ENCODE measurements at places on chromosomes 12 and 14.

DNA sequence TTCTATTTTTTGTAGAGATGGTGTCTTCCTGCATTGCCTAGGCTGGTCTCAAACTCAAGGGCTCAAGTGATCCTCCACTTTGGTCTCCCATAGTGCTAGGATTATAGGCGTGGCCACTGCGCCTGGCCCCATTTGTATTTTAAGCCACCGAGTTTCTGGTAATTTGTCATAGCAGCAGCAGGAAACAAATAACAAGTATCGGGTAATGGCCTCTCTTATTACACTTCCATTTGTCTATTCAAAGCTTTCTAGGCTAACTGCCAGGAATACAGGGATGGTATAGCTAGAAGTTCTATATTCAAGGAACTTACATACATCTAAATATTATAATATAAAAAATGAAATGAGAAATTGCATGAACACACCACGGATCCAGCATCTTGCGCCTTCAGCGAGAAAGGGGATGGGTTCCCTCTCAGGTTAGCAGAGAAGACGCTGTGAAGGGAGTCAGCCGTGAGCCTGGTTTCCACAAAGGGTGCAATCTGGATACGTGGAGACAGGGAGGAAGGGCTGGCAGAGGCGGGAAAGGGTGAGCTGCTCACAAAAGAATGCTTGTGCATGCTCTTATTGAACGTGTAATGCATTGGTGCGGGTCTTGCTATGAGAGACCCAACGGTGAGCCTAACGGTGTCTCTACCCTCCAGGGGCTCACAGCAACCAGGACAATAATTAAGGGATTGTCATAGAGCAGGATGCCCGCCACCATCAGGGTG lies 9.5 kb downstream of the BDKRB1 start:
- no peak for DNase-seq

DNA sequence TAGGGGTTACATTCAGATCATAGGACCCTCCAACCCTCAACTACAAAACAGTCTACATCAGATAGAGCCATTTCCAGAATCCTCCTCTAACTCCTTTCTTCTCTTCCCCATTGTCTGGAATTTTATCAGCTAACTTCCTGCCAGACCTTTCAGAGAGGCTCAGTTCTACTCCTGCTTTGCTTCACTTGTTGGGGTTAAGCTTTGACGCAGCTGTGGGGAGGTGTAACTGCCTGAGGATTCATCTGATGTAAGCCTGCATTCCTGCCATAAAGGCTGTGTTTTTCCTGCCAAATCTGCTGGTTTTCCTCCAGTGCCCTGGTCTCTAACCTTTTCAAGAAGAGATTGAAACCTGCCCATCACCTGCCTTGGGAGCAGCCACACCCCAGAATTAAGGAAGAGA lies 16.9 kb downstream of the DHRS2 start:
- peak; percentile 80 for DNase-seq

GRCh38 chr12:94582591-94582990 lies 67.8 kb downstream of the TMCC3 start:
- no peak for DNase-seq

DNA sequence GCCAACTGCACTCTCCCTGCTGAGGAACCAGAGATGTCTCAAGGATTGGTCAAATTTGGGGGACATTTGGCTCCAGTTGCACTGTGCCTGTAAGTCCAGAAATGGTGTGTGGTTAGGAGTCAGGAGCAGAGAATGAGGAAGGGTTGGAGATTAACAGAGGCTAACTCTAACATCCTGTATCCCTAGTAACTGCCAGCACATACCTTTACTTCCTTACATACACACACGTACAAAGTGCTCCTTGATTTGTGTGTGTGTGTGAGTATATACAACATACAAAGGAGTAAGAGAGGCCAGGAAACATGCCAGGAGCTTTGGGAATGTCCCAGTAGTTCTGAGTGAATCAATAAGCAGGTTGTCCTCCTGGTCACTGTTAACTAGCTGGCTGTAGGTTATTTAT lies 39.8 kb upstream of the NRXN3 start:
- no peak for DNase-seq

DNA sequence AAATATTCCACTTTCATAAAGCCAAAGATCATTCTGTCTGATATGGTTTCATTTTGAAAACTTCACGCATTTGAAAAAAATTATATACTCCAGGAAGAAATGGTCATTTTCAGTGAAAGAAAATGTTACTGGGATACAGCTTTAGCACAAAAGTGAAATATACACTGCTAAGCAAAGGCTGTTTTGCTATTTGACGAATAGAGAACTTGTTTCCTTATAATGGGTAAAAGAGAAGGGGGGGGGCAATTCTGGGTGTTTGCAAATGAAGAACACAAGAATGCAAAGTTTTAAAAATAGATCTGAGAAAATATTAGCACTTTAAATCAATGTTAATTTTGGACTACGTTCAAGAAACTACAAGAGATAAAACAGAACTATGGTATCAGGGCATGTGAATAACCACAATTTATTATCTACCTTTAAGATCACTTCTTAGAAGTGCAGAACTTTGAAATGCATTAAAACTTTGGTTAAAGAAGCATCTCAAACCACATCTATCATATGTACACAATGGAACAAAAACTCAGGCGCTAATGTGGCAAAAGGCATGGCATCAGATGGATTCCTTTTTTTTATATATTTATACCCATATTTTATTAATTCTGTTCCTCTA lies 51.1 kb downstream of the EFCAB11 start:
- no peak for DNase-seq

DNA sequence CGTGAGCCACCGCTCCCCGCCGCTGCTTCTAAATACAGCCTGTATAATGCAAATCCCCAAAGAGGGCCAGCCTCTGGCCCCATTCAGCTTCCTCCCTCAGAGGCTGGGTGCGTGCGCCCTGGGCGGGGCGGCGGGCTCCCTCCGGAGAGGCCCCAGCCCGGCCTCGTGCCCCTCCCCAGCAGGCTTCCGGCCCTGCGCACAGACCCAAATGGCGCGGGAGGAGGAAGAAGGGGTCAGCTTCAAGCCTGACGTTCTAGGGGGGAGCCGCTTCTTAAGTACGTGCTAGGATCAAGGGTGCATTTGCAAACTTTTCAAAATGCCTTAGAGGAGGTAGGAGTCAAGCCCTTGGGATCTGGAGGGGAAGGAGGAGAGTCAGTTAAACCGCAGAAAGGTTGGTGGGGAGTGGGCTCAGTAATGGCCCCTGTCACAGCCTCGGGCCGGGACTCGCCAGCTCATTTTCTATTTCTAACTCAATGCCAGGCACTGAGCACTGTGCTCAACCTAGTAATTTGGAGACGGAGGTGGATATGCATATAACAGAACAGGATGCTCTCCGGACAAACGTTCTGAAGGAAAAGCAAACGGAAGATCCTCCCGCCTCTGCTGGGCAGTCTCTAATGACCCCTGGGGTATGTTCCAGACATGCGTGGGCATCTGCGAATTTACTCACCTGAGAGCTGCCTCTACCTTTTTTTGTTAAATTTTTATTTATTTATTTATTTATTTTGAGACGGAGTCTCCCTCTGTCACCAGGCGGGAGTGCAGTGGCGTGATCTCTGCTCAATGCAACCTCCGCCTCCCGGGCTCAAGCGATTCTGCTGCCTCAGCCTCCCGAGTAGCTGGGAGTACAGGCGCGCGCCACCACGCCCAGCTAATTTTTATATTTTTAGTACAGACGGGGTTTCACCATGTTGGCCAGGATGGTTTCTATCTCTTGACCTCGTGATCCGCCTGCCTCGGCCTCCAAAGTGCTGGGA lies 32.3 kb downstream of the NINJ2 start:
- no peak for DNase-seq

GRCh38 chr14:53285821-53286220 lies 132.7 kb upstream of the DDHD1 start:
- no peak for DNase-seq

GRCh38 chr14:96741151-96741977 lies 55.8 kb upstream of the VRK1 start:
- DNase-seq: peak; percentile 11

GRCh38 chr14:100158566-100159093 lies 815 bp downstream of the DEGS2 start:
- no peak for DNase-seq

DNA sequence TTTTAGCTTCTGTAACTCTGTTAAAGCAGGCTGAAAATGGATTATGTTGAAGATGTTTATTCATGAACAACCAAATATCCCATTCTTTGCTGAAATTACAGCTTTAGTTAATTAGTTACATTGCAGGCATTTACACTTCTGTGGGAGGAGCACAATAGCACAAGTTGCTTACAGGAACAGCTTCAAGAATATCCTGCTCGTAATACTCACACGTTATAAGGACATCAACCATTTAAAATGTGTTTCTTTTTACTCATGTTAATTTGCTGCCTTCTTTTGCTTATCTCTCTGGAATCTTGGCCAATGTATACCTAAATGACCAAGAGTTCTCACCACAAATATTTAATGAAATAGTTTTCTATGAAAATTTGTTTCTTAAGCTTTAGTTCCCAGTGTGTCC lies 305.2 kb upstream of the SYT1 start:
- no peak for DNase-seq

DNA sequence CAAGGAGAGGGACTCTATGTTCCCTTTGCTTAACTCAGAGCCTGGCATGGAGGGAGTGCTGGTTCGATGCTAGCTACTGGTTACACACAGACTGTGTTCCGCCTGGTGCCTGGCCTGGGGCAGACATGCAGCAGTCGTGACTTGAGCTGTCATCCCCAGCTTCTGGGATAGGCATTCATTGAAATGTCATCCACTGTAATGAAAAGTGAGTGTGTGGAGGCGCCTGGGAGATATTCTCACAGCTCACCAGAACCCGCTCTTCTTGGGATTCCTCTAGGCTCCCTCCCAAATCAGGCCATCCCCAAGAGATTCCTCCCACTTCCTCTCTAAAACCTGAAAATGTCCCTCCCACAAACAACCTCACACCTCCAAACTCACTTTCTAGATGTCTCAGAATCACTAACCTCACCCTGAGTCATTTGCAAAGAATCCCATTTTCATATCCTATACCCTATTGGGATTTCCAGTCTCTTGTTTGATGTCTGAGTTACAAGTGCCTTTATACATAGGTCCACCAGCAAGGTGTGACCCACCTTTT lies 82.8 kb downstream of the CRACR2A start:
- no peak for DNase-seq

DNA sequence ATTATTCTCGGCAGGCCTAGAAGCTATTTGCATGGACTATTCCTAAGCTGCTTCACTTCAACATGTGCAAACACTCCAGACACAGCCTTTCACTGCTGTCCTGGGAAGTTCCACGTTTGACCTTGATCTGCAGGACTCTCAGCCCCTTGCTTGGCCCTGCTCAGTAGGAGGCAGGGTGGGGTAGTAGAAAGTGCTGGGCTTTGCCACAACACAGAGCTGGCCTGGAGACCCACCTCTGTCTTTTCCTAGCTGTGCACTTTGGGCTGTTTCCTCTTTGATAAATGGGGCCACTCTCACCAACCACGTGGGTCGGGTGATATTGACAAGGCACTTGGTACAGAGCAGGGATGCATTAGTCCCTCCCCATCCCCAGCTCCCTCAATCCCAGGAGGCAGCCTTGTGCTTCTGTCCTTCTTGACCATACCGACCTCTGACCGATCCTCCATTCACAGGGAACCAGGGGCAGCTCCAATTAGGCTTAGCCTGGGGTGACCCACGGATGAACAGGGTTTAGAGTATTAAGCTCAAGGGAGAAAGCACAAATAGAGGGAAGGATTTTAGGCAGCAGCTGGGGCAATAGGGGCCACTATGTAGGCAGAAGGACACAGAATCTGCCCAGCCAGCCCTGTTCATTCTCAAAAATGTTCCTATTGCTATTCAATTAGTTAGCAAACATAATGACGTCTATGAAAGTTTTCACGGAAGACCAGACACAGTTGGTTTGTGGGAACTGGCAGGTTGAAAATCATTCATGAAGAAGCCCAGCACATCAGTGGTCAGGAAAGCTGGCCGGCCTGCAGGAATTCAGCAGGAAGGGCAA lies 63.3 kb downstream of the SYNE3 start:
- no peak for DNase-seq

DNA sequence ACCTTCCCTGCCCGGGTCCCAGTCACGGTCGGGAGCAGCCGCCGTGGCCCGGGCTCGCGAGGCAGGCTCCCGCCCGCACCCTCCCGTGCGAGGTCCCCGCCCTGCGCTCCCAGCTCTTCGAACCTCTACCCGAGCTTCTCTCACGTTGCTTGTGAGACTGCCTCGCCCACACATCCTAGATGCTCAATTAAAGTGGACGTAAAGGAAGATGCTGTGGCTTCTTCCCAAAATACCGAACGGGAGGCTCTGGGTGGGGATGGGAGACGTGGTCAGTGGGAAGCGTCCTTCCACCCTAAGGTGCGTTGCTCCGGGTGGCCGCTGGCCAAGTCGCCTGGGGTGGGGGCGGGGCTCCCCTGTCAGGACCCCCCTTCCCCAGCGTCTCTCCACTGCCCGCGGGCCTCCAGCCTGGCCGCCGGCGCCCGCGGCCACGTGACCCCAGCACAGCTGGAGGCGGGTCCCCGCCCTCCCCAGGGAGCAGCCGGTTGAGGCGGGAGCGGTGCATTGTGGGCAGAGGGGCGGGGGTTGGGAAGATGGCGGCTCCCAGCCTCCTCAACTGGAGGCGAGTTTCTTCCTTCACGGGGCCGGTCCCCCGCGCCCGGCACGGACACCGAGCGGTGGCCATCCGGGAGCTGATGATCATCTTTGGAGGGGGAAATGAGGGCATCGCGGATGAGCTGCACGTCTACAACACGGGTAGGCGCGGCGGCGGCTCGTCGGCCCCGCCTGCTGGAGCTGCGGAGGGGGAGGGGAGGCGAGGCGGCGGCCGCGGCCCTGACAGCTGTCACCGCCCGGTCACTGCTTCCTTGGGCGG lies at the start of gene HCFC2:
Gene HCFC2, plus strand, starts transcription at position 501 of the 811 bp plus-strand sequence. Its CDS starts 30 bp downstream, at position 531.
- DNase-seq: peak; percentile 87

GRCh38 chr12:14558473-14558959 lies 9.2 kb downstream of the PLBD1 start:
- DNase-seq: no peak

DNA sequence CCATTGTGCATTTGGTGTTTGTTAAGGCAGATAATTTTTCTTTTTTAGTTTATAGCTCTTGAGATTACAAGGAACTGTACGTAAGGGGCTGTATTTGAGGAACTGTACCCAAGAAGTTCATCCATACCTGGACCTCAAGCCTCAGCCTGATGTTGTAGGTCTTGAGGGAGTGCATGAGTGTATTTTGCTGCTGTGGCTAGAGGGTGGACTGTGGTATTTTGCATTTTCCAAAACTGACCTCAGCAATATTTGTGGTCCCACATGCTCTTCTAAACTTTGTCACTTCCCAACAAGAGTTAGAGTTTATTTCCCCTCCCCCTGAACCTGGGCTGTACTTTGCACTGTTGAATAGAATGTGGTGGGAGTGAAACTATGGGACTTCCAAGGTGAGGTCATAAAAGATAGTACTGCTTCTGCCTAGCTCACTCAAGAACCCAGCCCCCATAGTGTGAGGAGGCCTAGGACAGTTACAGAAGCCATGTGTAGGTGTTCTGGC lies 42.2 kb upstream of the FBXO33 start:
- DNase-seq: peak; percentile 33

- DNase-seq: peak; percentile 31
Measured at GRCh38 chr12:102879144-102879763, 37.8 kb downstream of the PAH start.

GRCh38 chr14:67933266-67933665 lies 113.7 kb downstream of the RAD51B start:
- DNase-seq: no peak
